ENCODE measurements at places on chromosomes 2 and 18. TPM values are rescaled to one million over a fixed set of nuclear protein-coding genes. Genes with fewer than 3 reads are reported as not detected.

GRCh38 chr2:197042739-197043196 is 116.3 kb upstream of the PGAP1 start:
- H3K4me1 ChIP-seq: peaks cover 10% of the 10 kb centered on the region
- no peak overlapping the region for H3K4me3 ChIP-seq
- no peaks in the 10 kb centered on the region for H3K27me3 ChIP-seq
- H3K27ac ChIP-seq: no peak overlapping the region

- peaks cover 61% of the 10 kb centered on the region for H3K27me3 ChIP-seq
- no peaks in the 10 kb centered on the region for H3K36me3 ChIP-seq
- peak; percentile 34 for DNase-seq
- H3K4me3 ChIP-seq: peak overlapping the region; percentile 80
These were observed 896 bp downstream of the CACNB4 start for GRCh38 chr2:152097801-152098495.

- no peak for DNase-seq
- no peaks in the 10 kb centered on the region for H3K27me3 ChIP-seq
- H3K36me3 ChIP-seq: no peaks in the 10 kb centered on the region
- H3K27ac ChIP-seq: no peak overlapping the region
- H3K4me3 ChIP-seq: no peak overlapping the region
- no peaks in the 10 kb centered on the region for H3K4me1 ChIP-seq
These were observed 79.6 kb upstream of the SPOPL start for GRCh38 chr2:138421971-138422335.

- no peak overlapping the region for H3K27ac ChIP-seq
- H3K27me3 ChIP-seq: peaks cover 18% of the 10 kb centered on the region
- no peak for DNase-seq
- H3K4me3 ChIP-seq: no peak overlapping the region
These were observed 221.6 kb downstream of the LPIN1 start for GRCh38 chr2:11967946-11968465.

DNA sequence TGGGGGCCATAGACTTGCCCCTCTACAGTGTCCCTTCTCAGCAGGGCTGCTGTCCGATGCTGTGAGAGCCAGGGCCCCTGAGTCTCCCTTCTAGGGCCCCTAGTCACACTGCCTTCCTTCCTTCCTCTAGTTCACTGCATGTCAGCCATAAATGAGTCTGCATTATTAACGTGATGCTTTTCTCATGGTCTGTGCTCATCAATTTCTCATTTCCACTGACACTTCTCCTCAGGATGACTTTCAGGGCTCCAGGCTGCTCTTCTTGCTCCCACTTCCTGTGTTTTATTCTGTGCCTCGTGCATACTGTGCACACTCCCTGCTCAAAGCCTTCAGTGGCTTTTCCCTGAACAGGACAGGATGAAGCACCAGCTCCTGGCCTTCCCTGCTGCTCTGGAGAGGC is 146.5 kb downstream of the FAM210A start:
- no peaks in the 10 kb centered on the region for H3K27me3 ChIP-seq
- H3K4me3 ChIP-seq: peak overlapping the region; percentile 77
- no peak for DNase-seq
- peaks cover 19% of the 10 kb centered on the region for H3K36me3 ChIP-seq
- H3K4me1 ChIP-seq: peaks cover 63% of the 10 kb centered on the region

GRCh38 chr18:71831039-71831438 is 713.1 kb downstream of the CBLN2 start:
- H3K27me3 ChIP-seq: no peaks in the 10 kb centered on the region
- no peaks in the 10 kb centered on the region for H3K4me1 ChIP-seq
- H3K36me3 ChIP-seq: no peaks in the 10 kb centered on the region
- H3K4me3 ChIP-seq: no peak overlapping the region
- H3K27ac ChIP-seq: no peak overlapping the region

DNA sequence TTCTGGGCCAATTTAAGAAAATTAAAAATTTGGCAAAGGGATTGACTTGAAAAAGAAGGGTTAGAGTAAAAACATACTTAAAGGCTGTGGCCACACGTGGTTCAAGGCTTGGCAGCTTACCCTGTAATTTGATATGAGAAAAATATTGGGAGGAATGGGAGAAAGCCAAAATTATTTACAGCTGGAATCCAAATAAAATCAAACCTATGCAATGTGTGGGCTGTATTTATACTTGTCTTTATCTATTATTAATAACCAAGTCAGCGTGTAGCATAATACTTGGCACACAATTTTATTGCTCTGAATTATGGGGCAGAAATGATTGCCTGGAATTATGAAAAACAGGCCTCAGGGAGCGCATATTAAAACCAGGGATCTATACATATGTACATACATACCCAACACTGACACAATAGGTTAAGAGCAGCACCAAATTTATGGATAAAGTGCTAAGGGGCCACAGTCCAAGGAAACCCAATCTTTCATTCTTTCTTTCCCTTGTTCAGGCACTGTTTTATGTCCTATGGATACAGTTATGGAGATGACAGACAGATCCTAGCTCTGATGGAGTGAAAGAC is 35.6 kb downstream of the FAM124B start:
- H3K4me1 ChIP-seq: no peaks in the 10 kb centered on the region
- H3K27ac ChIP-seq: no peak overlapping the region
- no peak overlapping the region for H3K4me3 ChIP-seq
- H3K27me3 ChIP-seq: peaks cover 3% of the 10 kb centered on the region
- DNase-seq: no peak

GRCh38 chr2:197943731-197944130 is 139.3 kb downstream of the PLCL1 start:
- no peak for DNase-seq
- H3K27me3 ChIP-seq: no peaks in the 10 kb centered on the region
- H3K4me3 ChIP-seq: no peak overlapping the region
- H3K4me1 ChIP-seq: no peaks in the 10 kb centered on the region

DNA sequence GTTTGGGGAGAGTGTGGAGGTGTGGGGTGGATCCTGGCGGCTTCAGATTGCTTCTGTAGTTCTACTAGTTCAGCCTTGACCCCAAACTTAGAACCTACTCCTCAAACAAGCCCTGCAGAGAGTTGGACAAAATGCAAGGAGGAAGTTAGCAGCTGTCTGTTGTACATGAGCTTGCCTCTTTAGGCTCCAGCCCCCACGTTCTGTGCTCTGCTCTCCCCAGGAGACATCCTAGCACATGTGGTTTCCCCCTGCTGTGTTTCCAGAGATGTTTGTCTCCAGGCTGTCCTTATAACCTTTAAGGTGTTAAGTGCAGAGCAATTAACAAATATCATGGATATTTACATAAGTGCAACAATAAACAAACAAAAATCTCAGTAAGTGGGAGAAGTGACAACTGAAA is 111.1 kb downstream of the ACOXL start:
- H3K4me3 ChIP-seq: no peak overlapping the region
- H3K36me3 ChIP-seq: no peaks in the 10 kb centered on the region
- no peak for DNase-seq
- H3K4me1 ChIP-seq: peaks cover 27% of the 10 kb centered on the region
- peaks cover 23% of the 10 kb centered on the region for H3K27me3 ChIP-seq

GRCh38 chr2:12979066-12979465 is 262.3 kb downstream of the TRIB2 start:
- no peak overlapping the region for H3K4me3 ChIP-seq
- no peaks in the 10 kb centered on the region for H3K36me3 ChIP-seq
- H3K27ac ChIP-seq: no peak overlapping the region
- DNase-seq: no peak
- H3K4me1 ChIP-seq: no peaks in the 10 kb centered on the region
- peaks cover 23% of the 10 kb centered on the region for H3K27me3 ChIP-seq

The ALK gene
- not detected for total RNA-seq

The KCNK3 gene
- not detected for total RNA-seq

The DSC3 gene
- not detected for total RNA-seq

The ACSL3 gene
- total RNA-seq: 50.9 TPM

The NCOA1 gene
- 24.7 TPM for total RNA-seq

The UGT1A3 gene
- total RNA-seq: not detected

All from activated naive CD8-positive, alpha-beta T cell treated with anti-CD3 and anti-CD28 coated beads, Interleukin-2, amount 10 ng/mL, durations not matched to agents 7 days and 5 days (primary cell).